ENCODE measurements at places on chromosomes 5 and 9.

- DNase-seq: no peak
Measured at GRCh38 chr9:83655433-83655832, 32.5 kb downstream of the IDNK start.

- no peak for DNase-seq
Measured at GRCh38 chr5:156819967-156820581, 30.0 kb upstream of the PPP1R2B start.

- DNase-seq: no peak
Measured at GRCh38 chr9:80491086-80491696, 919.4 kb downstream of the TLE4 start.

DNA sequence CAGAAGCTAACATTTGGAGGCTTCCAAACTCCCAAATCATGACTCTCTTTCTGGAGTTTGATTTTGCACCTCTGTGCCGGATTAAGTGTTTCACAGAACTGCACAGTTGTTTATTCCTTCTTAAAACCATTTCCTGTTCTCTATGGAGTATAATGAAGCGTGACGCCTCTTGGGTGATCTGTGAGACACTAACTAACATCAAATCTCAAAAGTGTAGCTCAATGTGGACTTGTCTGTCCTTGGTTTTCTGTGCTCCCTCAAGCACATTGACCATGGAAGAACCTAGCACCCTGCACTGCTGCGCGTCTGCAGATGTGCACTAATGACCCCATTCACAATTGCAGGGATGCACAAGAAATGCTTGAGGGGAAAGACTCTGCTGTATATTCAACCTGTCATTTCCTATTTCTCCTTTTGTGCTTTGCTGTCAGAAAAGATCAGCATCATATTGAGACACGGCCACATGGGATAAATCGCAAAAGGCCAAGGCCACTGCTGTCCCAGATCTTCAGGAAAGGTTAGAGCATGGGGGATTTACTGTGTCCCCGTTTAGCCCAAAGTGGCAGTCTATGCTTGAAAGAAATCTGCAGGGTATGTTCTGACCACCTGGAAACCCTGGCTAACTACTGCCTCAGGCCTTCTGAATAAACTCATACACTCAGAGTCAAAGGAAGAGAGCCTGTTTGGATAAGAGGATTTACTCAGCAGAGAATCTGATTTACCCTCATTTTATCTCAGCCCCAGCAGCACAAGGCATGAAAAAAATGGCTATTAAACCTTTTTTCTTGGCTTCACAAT, 109.6 kb downstream of the BAAT start:
- DNase-seq: no peak

- DNase-seq: no peak
Measured at GRCh38 chr9:89352451-89352850, 34.2 kb downstream of the SECISBP2 start.

DNA sequence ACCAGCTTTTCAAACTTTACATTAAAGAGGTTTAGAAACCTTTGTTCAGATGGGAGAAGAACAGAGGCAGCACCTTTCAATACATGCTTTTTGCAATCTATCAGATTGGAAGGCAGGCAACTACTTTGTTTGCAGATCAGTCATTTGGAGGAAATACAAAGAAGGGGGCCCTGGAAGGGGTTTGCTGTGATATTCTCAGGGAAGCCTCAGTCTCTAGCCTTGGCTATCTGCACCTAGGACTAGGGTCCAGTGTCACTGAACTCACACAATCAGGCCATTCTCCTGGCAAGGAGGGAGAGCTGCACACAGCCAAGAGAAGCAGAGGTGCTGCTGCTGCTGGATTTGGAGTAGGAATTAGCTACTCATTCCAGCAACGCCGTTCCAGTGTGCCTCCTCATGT, 79.5 kb downstream of the CRB2 start:
- DNase-seq: no peak

GRCh38 chr9:124008303-124008693, 3.3 kb upstream of the LHX2 start:
- DNase-seq: no peak

- no peak for DNase-seq
Measured at GRCh38 chr9:84235511-84235910, 105.0 kb downstream of the SLC28A3 start.

- no peak for DNase-seq
Measured at GRCh38 chr5:55319491-55319890, 11.7 kb downstream of the MTREX start.

- no peak for DNase-seq
Measured at GRCh38 chr9:74985041-74985440, 32.3 kb upstream of the C9orf40 start.

DNA sequence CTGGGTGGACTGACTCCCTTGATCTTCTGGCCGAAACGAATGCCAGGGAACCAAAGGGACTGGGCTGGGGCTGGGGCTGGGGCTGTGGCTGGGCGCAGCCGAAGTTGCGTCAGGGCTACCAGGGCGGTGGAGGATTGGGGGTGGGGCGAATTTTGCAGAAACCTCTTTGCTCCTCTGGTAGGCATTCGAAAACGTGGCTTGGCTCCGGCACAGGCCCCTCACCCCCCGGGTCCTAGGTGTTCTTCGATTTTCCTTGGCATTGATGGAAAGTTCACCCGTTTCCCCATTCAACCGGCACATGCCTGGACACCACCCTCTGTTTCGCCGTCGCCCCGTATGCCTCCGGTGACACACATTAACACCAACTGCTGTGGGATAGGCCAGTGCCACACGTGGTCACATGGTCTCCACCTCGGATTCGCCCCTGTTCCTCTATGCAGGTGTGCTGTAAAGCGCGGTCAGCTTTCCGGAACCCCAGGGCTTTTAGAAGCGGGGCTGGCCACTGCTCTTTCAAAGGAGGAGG, 477.1 kb downstream of the SPATA31A7 start:
- no peak for DNase-seq

Data from activated CD4-positive, alpha-beta T cell treated with anti-CD3 and anti-CD28 coated beads, Interleukin-2, amount 50 U/mL, for 24 hours (primary cell).